Right lobe of liver (tissue), 6 donors: ENCODE measurements at places on chromosomes 1 and 21.

DNA sequence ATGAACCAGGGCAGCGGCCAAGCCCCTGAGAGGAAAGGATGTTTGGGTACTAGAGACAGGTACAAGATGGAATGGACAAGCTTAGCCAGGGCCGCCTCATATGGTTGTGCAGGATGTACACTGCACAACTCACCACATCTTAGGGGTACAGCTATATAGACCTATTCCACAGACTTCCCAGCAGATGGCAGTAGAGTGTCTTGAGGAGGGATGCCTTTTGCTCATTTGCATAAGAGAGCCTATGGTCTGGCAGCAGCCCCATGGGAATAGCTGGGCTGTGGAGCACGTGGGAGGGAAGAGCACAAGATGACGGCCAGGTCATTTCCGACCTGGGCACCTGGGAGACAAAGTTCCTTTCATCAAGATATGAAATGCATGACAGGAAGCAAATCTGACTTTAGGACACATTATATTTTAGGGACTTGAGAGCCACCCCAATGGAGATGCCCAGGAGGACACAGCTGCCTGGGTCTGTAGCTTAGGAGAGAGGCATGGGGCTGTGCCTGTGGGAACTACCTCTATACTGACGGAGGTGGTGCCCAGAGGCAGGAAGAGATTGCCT, 215.5 kb downstream of the KCNJ6 start:
- no peak for DNase-seq

DNA sequence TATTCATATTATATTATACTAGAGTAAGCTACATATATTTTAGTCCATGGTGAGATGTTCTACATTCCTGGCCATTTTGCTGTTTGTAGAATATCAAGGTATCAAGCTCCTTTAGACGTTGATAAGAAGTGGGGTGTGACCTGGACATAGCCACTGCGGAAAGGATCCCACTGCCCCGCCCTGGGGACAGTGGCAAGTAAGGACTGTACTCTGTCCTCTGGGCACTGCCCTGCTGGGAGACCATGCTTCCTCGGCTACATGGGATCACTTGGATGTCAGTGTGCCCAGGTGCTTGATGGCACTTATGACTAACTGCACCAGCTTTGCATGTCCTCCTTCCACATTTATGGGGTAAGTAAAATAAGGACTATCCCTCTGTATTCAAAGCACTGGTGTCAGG, 46.3 kb upstream of the NTPCR start:
- no peak for DNase-seq

DNA sequence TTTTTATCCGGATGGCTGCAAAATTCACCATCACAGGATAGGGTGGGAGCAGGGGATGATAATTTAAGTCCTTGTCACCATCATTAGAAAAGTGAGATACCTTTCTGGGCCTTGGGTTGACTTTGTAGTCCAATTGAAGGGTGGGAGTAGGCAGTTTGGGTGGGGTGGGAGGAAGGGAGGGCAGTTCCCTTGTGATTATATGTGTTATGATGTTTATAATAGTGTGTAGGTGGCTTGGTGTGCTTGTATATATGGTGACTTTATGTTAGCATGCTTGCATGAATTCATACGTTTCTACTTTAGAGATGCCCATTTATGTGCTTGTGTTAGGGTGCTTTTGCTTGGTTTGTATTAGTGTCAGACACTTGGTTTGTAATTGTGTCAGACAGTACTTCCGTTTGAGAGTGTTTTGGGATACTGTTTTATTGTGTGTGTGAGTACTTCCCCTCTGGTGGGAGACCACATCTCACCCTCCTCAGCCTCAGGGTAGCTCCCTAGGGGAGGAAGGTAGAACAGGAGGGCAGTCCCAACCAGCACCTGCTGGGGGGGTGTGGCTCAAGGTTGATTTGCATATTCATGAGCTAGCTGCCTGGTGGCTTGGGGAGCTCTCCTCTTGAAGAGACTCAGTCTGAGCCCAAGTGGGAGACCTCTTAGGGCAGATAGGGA, 6.3 kb upstream of the POU3F1 start:
- DNase-seq: no peak

DNA sequence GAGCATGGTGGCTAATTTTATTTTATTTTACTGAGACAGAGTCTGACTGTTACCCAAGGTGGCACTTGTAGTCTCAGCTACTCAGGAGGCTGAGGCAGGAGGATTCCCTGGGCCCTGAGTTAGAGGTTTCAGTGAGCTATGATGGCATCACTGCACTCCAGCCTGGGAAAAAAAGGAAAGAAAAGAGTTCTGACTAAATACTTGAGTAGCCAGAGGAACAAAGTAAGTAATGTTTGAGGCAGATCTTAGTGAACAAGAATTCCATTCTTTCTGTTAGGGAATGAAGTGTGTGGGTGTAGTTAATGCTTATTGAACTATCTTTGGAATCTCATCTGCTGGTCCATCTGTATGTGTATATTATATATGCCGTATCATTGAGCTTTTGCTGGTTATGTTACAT, 13.1 kb upstream of the EVI5 start:
- DNase-seq: no peak

DNA sequence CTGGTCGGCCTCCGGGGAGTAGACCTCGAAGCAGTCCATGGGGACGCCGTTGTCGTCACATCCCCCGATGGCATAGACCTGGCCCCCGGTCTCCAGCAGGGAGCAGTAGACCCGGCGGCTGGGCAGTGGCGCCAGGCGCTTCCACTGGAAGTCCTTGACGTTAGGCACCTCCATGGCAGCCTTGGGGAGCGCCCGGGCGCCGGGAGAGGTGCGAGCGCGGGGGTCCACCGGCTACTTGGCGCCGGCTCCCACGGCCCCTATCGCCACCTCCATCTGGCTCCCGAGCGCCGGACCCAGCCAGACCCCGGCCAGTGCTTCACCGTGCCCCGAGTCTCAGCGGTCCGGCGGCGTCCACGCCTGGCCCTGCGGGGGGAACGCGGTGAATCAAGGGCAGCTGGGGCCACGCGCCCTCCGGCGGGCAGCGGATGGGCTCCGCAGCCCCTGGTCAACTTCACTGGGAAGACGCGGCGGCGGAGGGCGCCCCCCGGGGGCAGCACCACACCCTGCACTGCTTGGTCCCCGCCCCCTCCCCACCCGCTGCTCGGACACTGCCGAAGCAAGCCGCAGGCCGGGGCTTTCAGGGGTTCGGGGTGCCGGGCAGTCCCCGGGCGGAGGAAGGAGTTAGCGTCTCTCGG, 13.2 kb downstream of the KLHDC8A start:
- DNase-seq: no peak

GRCh38 chr1:171570295-171570694, 51.7 kb upstream of the MYOCOS start:
- DNase-seq: no peak

DNA sequence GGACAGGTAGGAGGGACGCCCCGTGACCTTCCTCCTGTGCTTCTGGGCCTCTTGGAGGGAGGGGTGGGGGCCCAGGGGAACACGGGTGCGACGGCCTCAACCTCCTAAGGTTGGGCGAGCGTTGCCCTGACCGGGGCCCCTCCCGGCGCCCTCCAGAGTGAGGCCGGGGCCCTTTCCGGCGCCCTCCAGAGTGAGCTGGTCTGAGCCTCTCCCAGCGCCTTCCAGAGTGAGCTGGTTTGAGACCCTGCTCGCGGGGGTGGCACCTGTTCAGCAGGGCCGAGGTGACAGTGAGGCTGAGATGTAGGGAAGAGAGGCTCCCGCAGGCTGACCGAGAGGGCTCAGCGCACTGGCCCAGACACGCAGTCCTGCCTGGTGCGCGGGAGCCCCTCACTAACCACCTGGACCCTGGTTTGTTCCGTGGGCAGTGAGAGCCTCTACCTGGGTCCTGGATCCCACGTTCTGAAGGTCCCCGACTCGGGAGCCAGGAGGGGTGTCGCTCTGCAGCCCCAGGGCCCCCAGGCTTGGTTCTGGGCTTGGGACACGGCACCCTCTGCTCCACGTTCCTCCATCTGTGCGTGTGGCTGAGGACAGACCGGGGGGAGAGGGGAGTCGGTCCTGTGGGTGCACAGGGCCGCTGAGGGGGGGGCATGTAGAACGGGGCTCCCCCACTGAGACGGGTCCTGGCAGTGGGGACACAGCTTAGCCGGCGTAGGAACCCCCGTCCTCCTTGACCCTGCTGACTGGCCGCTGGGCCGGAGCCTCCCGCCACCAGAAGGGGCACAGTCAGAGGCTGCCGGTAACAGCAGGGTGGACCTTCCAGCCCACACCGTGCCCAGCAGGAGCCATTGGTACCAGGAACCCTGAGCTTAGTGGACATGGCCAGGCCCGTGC, 1.4 kb downstream of the COL6A1 start:
- peak; percentile 47 for DNase-seq

GRCh38 chr1:224196813-224197600, 14.0 kb downstream of the DEGS1 start:
- no peak for DNase-seq

DNA sequence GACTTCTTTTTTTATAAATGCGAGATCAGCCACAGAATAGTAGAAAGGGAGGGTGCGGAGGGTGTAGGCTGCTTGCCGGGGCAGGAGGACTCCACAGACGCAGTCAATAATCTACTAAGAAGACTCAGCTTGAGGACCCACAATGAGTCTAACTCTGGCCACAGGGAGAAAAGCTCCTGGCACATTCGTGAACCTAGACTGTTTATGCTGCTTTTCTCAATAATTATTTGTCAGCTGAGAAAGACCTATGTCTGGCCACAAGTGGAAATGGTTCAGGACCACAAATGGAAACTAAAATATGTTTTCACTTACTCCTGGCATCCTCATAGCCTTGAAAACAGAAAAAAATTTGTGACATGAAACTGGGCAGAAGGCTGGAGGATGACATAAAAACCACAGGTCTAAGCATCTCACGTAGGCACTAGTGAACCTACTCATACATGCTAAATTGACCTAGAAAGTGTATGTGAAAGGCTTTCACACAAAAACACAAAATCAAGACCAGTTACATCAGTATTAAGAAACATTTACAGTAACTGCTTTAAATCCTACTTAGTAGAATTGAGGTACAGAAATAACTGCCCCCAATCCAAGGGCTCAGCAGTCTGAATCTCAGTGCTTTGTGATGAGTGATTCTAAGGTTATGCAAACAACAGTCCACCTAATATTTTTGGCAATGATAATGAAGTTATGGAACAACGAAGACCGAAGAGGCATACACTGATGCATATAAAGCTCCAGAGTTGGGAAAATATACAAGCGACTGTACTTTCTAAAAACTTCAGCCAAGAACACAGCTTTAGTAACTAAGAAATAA, 159.5 kb downstream of the SLC45A1 start:
- DNase-seq: no peak

DNA sequence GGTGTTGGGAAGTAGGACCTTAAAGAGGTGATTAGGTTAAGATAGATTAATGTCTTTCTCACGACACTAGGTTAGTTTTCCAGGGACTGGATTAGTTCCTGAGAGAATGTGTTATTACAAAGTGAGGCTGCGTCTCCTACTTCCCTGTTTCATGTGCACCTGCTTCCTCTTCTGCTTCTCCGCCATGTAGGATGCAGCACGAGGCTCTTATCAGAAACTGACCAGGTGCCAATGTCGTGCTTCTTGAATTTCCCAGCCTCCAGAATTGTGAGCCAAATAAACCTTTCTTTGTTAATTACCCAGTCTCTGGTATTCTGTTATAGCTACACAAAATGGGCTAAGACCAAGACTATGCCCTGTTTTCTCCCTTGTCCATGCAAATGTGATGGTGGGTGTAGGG, 152.2 kb upstream of the LMO4 start:
- no peak for DNase-seq

GRCh38 chr1:185284533-185285276, 32.3 kb downstream of the IVNS1ABP start:
- DNase-seq: no peak

- no peak for DNase-seq
These were observed 3.1 kb downstream of the AGO1 start for GRCh38 chr1:35885961-35886558.

GRCh38 chr1:177741476-177741875, 228.4 kb downstream of the SEC16B start:
- no peak for DNase-seq

DNA sequence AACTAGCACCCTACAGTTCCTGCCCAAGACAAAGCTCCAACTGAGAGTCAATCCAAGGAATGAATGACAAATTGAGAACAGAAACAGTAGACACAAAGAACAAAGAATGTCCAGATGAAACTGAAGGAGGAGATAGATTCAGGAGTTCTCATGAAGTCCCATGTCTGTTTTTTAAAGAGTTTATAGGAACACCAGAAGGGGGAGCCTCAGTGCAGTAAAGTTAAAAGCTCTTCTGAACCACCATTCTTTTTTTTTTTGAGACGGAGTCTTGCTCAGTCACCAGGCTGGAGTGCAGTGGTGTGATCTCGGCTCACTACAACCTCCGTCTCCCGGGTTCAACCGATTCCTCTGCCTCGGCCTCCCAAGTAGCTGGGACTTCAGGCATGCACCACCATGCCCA, 323.6 kb downstream of the MRPL39 start:
- no peak for DNase-seq

DNA sequence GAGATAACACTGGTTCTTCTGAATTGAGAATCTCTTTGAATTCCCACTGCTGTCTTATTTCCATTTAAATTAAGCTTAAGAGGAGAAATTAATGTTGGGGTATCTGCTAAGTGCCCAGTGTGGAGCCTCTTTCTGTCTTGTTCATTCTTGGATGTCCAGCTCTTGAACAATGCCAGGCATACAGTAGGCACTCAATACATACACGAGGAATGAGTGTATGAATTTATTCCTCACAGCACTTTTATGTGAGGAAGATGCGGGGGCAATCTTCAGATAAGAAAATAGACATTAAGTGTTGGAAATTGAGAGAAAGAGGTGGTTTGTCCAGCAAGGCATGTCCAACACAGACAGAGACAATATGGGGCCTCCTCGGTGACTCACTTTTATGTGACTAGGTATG, 11.8 kb upstream of the ATF3 start:
- DNase-seq: no peak

GRCh38 chr1:1421147-1421906, at the start of gene ANKRD65:
ANKRD65 (minus strand) TSS chr1:1421276; CDS start chr1:1421005, 271 bp downstream.
- DNase-seq: no peak

GRCh38 chr1:5597171-5597850, 394.9 kb downstream of the NPHP4 start:
- DNase-seq: no peak

DNA sequence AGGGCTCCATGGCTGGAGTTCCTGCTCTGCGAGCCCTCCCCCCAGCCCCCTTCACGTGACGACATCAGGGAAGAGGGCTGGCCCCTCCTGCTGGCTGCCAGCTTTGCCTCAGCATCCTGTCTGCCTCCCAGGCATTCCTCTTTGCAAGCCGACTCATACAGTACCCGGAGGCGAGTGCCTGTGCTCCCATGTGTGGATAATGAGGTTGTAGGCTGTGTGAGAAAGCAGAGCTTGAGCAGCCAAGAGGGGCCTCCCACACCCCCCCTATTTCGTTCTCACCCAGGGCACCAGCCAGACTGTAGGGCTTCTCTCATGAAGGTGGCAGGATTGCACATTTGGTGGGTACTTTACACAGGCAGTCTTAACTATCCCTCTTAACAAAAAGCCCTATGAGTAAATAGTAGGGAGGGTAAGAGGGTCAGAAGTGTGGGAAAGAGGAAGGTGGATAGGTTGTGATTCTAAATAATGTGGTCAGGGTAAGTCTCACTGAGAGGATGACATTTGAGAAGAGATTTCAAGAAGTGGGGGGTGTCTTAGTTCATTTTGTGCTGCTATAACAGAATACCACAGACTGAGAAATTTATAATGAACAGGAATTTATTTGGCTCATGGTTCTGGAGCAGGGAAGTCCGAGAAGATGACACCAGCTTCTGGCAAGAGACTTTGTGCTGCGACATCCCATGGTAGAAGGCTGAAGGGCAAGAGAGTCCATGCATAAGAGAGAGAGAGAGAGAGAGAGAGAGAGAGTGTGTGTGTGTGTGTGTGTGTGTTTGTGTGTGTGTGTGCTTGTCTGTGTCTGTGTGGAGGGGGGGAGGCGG, 113.5 kb downstream of the OMA1 start:
- no peak for DNase-seq
